ENCODE measurements at places on chromosomes 1 and 21.

DNA sequence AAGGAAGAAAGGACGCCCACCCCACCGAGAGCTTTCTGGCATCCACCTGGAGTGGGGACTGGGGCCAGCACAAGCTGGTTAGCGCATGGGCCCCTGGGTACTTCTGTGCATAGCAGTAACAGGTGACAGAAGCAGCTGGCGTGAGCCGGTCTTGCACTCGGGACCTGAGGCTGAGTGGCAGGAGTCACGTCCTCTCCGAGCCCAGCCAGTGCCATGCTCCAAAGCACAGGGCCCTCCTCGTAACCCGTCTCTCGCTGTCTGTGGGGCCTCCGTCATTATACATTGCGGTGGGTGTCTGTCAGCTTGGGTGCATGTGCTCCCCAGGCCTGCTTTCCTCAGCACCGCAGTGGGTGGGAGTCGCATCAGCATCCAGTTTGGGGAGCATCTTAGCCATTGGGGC, 87.6 kb upstream of the VAMP3 start:
- DNase-seq: no peak

DNA sequence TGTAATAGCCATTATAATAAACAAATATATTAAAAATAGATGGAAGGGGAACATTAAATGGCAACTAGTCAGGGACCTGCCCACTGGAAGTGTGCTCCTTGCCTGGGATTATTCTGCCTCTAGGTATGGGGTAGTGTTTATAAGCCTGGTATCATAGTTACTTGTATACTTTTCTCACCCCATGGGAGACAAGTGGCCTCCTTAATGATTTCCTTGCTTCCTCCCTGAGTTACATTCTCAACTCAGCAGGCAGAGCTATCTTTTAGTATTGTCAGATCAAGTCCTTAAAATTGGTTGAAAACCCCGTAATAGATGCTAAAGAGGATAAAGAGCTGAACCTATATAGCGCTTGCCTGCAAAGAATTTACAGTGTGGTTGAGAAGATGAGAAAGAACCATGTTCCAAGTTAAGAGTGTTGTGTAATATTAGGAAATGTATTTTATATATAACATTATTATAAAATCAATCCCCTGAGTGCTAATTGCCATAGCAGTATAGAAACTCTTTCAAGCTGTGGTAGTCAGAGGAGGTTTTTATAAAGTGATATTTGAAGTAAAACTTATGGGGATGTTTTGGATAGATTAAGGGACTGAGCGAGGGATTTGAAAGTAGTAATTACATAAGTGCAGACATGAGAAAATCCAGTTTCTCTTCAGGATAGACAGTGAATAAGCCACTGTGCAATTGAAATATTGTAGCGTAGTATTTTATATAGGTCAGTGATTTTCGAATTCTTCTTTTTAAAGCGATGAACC, 106.5 kb downstream of the SPATA46 start:
- DNase-seq: no peak

DNA sequence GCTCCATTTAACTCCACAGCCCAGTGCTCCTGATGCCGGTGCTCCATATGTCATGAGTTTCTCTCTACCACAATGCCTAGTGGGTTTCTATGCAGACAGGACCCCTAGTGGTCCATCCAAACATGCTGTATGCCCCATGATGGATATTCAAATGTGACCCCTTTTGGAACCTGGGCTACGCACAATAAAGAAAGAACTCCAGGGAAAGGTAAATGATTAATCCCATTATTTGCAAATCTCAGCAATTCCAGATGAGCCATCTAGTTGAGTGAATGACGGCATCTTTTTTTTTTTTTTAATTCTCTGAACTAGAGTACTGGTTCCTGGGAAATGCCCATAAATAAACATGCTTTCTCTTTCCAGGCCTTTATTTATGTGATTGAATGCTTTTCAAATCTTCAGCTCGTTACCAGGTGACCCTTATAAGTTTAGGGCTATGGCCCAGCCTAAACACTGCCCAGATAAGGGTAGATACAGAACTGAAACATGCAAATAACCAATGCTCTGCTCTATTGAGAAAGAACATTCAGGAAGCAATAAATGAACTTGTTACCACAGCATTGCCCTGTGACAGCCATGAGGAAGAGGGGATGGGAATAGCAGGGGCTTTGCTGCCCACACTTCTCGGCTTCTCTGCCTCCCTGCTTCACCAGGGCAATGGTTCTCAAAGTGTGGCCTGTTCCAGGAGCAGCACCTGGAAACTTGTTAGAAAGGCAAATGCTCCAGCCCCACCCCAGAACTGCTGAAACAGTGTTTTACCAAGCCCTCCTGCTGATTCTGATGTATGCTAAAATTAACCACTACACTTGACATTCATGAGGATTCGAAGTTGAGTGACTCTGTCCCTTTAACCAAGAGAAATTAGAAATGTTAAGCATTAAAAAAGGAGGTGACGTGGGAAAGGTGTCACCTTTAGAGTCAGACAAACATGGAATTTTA, 151.7 kb downstream of the SEC16B start:
- no peak for DNase-seq

DNA sequence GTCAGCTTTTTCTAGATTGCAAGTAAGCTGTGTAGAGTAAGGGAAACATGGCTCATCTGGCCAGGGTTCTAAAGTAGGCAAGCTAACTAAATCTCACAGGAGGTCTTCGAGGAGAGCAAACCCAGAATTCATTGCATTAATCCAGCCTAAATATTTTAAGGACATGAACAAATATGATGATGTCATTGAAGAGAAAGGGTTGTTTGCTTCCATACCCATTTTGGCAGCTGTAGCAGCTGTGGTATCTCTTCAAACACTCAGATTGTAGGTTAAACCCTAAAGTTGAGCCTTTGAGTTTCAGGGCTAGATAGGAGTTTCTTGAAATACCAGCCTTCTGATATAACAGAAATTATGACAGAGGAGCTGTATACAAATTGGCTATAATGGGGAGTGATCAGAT, 200.5 kb upstream of the C1orf105 start:
- no peak for DNase-seq

GRCh38 chr1:162215902-162216301, 146.4 kb downstream of the NOS1AP start:
- DNase-seq: no peak

DNA sequence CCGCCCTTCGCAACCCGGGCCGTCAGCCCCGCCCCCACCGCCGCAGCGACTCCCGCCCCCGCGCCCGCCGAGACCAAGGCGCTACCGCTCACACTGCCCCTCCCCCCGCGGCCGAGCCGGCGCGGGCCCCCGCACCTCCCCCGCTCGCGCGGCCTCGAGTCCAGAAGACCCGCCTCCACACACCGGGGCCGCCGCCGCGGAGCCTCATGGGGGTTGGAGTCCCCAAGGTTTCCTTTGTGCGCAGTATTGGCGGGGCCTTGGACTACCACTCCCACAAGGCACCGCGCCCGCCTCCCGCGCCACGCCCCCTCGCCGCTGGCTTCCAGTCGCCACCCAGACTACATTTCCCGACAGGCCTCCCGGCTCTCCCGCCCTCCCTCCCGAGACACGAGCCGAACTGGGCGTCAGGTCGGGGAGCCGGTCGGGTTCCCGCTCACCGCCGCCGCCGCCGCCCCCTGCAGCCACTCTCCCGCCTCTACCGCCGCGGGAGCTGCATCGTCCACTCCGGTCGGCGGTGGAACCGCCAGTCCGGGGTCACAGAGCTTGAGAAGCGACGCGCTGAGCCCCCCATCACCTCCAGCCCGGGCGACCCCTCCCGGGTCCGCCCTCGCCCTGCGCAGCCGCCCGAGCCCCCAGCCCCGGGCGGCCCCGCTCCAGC, at the start of gene PHF13:
Gene PHF13 (plus strand): TSS at position 371 of the 658 bp plus-strand sequence. CDS start 336 bp downstream, outside the sequence.
- DNase-seq: peak; percentile 88

- no peak for DNase-seq
Measured at GRCh38 chr1:107919953-107920352, 45.0 kb downstream of the VAV3 start.

DNA sequence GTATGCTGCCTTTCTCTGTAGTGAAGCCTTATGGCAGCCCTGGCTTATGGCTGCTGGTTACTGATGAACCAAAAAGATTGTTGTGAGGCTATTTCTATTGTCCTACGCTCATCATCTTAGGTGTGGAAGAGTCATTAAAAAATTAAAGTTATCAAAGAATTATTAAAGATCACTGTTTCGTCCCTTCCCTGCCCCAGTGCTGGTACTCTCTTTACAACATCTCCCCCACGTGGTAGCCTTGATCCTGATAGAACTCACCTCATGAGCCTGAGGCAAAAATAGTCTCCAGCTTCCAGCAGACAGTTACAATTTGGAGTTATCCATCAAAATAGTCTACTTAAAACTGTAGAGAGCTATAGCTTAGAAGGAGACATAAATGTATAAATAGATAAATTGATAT, 201.5 kb downstream of the S1PR1 start:
- DNase-seq: no peak

GRCh38 chr21:25561668-25562641, 45.3 kb downstream of the MRPL39 start:
- peak; percentile 32 for DNase-seq

GRCh38 chr1:22344851-22345560, 106.6 kb upstream of the ZBTB40 start:
- DNase-seq: no peak

DNA sequence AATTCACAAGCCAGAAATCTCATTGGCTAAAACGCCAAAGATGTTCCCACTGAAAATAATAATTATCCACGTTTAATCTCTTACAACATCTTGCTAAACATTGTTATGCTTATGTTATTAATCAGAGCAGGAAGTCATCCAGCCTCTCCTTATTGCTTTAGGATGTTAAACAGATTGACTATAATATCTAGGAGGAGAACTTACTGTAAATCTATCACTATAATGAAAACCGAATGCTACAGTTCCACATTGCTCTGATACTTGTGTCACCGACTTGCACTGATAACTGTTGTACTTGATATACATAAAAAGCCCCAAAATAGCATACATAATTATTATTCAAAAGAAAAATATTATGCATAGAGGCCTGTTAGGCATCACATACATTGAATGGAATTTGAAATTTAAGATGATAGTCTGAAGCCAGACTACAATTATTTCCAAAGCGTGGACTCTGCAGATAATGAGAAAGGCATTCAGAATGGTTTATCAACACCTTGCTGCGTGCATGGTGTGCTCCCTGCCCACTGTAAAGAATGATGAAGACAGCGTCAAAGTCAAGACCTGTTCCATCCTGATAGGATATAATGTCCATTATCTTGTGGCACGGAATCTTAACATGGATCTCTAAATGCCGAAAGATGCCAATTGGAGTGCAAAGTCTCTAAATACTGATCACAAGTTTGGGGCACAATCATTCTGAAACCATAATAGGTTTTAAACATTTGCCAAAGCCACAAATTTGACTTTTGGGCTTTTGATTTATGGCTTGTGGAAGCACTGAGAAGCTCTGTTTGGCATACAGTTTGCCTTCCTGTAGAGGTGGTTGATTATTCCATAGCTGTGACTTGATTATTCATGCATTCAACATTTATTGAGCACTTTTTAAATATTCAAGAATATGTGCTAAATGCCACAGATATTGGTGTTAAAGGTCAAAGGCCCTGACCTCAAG, 71.3 kb downstream of the CRB1 start:
- no peak for DNase-seq

Data from right renal cortex interstitium (tissue), 3 donors.